Hematopoietic multipotent progenitor cell treated with erythropoietin and hydrocortisone succinate and interleukin-3 and kit ligand, for 6 days (in vitro differentiated cells): ENCODE measurements at places on chromosomes 3 and 15.

DNA sequence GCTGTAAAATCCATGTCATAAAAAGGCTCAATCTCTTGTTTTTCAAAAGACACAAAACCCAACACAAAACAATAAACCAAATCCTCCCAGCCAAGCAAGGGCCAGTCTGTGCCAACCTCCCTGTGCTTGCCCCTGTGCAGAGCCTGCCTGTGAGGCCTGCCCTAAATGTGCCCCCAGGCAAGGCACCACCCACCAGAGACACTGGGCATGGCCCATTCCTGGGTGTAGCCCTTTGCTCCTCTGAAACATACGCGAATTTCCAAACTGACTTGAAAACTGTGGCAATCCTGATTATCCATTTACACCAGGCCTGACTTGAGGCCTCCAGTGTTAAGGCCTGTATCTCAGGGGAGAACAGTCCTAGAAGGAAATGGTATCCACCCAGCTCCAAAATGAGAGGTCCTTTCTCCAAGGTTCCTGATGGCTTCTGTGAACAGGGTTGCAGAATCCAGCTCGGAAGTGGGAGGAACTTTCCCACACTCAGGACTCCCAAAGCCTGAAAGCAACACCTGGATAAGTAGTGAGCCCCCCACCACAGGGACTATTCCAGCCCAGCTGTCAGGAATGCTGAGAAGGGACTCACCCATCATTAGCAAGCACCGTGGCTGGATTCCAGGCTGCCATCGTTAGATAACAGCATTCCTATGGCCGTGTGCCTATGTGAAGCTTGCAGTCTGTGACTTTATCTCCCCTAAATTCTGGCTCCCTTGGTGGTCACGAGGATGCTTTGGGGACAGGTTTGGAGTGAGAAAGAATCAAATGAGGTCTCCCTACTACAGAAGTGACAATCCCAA lies 61.8 kb downstream of the CACNA2D2 start:
- DNase-seq = no peak

- no peak for DNase-seq
Measured at GRCh38 chr3:98501270-98501669, 3.8 kb downstream of the OR5K2 start.

- DNase-seq = no peak
Measured at GRCh38 chr3:56238299-56238698, 230.0 kb downstream of the ERC2 start.

DNA sequence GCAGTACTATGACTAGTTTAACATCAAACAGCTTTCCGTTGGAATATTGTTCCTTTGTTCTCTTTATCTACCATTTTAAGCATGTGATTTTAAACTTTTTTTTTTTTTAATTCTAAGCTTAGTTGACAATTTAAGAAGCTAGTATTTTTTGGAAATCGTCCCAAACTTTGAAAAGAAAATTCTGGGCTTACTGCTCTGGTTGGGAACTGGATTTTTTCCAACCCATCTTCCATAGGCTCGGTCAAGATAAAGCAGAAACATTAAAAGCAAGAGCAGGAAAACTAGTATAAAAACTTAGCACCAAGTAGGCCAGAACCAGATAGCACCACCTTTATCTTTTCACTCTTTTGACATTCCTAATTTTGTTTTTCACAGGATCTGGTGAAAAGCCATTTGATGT lies 49.9 kb downstream of the TSC22D2 start:
- no peak for DNase-seq

DNA sequence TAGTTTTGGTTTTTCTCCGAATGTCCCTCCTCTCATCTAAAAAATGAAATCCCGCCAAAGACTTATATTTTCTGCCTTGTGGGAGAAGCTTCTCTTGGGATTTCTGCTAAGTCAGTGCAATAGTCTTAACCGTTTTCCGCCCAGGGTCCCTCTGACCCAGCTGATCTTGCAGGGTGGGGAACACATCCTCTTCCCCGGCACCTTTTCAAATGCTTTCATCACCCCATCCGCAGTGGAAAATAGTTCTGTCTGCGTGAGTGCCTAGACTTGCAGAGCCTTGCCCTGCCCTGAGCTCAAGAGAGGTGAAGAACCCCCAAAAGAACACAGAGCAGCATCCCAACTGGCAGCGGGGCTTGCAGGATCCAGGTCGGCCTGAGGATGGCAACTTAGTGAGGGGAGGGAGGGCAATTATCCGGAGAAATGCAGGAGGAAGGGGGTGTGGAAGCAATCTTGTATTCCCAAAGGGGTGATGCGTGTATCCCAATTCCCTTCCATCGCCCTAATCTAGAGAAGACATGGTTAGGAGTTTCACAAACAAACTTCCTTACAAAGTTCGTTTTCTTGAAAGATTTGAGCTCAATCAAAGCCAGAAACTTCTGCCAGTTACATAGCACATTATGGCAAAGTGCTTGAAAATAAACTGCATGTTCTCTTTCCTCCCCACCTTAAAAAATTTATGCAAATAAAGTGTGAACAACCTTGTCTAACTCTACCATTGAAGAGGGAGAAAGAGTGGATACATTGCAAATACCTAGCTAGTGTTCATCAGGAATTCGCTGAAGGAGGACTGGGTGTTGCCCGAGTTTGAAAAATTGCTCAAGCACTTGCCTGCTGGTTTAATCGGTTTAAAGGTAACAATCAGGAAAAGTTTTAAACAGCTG lies 79.9 kb downstream of the NR2F2 start:
- no peak for DNase-seq

DNA sequence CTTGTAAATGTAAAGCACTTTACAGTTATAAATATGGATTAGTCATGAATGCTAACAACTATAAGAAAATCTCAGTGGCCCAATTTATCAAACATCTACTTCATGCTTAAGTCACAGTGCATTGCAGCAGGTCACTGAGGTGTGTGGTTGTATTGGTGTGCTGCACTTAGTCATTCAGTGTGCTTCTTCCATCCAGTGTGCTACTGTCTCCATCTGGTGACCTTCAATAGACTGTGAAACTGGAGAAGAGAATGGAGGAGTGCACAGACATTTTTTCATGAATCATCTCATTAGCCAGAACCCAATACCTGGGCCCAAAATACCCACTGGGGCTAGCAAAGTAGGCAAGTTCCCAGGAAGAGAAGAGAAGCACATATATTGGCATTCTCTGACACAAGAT lies 199.6 kb downstream of the SHOX2 start:
- no peak for DNase-seq

DNA sequence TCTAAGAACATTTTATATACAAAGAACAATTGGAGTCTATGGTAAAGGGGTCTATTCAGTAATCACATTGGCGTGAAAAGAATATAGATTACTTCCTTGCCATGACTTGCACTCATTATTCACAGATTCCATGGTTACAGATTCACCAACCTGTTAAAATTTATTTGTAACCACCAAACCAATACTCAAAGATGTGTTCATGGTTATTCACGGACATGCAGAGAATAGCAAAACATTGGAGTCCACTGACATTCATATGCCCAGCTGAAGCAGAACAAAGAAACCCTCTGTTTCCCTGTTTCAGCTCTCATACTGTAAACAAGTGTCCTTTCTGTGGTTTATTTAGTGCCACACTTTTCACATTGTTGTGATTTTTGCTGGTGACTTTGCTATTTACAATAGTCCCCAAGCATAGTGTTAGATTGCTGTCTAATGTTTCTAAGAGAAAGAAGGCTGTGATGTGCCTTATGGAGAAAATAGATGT lies 185.8 kb upstream of the TTC14 start:
- no peak for DNase-seq

- no peak for DNase-seq
Measured at GRCh38 chr3:186212611-186213010, 103.7 kb upstream of the ETV5 start.

GRCh38 chr3:187044206-187044605 lies 95.1 kb downstream of the RPL39L start:
- peak; percentile 57 for DNase-seq

- DNase-seq = peak; percentile 69
Measured at GRCh38 chr15:91853511-91853947, at the start of gene SLCO3A1. TSS of gene SLCO3A1 (plus strand) at chr15:91853708.

DNA sequence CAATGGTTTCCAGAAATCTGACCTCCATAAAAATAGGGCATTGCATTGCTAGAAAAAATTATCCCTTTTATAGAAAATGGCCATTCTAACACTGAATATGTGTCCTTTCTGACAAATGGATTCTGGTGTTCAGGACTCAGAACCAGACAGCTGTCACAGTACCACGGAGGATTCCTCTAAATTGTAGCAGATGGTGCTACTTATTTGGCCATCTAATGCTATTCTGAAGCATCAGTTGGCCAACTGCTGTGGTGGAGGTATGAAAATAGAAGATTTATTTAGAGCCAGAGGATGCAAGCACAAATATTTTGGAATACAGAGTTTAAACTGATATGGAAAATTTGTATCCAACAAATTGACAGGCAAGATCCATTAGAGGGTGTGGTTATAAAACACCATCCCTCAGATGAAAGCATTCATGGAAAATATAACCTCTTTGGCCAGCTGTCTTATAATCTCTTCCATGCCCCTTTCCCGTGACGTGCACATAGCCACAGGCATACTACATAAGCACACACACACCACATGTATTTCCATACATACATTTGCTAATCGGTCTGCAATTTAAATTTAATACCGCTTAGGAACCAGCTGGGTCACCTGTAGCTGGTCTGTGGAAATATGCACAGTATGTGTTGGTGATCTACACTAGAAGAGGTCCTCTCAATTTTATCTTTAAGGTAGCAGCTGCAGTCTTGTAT lies 302.7 kb upstream of the KCNMB2 start:
- DNase-seq = no peak

- DNase-seq = no peak
Measured at GRCh38 chr3:146431240-146431639, 38.1 kb downstream of the PLSCR2 start.

DNA sequence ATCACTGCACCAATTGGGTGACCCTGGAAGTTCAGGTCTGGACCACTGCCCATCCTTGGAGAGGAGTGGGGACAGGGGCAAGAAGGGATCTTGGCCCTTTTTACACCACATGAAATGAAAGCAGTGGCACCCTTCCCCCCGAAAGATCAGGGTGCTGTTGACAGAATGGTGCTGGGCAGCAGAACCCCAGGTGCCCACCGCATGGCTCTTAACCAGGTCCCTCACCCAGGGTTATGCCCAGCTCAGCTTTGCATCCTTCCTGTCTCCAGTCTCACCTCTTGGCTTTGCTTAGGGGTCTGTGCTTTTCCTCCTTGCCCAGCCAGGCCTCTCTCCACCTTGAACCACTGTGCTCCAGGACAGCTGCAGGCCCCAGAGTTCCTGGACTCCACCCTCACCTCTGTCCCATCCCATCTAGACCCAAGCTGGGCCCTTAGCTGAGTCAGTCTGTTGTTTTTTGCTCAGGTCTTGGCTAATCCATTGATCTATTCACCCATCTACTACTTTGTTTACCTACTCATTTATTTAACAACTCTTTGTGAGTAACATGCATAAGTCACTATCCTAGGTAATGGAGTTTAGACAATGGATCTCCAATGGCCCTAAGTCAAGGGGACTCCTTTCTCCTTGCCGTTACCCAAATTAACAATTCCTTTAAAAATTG lies 77.1 kb upstream of the PRR23E start:
- DNase-seq = no peak

DNA sequence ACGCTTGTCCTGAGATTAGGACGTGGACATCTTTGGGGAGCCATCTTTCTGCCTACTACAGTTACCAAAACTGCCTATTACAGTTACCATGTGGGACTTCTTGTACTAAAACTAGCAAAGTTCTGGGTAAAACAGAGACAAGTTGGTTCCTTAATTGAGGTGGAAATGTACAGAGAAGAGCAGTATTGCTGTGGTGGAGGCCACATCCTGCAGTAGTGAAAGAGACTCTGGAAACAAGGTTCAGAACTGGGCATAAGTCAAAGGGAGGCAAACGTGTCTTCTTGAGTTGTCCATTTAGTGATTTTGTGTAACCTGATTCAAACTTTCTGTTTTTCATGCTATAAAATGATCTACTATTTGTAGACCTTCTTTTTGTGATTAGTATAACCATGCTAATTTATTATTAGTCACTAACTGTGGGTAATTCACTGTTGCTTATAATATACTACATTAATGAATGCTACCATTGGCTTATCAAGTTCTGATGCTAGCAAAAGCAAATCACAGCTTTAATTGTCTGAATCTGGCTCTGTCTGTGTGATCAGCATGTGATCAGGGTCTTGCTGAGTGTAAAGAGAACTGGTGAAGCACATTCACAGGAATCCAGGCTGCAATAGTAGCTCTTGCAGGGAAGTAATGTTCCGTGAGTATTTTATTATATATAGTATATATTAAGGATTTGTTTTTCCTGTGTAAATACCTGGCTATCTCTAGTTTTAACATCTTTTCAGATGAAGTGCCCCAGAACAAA lies 207.9 kb upstream of the GAP43 start:
- DNase-seq = no peak

- DNase-seq = no peak
Measured at GRCh38 chr3:155070932-155071387, 9.2 kb upstream of the MME start.

- no peak for DNase-seq
Measured at GRCh38 chr3:194518652-194519051, 31.9 kb upstream of the ATP13A3 start.

GRCh38 chr3:21464746-21465145 lies 286.3 kb downstream of the ZNF385D start:
- no peak for DNase-seq

GRCh38 chr3:154615471-154615870 lies 185.5 kb upstream of the GPR149 start:
- DNase-seq = no peak

DNA sequence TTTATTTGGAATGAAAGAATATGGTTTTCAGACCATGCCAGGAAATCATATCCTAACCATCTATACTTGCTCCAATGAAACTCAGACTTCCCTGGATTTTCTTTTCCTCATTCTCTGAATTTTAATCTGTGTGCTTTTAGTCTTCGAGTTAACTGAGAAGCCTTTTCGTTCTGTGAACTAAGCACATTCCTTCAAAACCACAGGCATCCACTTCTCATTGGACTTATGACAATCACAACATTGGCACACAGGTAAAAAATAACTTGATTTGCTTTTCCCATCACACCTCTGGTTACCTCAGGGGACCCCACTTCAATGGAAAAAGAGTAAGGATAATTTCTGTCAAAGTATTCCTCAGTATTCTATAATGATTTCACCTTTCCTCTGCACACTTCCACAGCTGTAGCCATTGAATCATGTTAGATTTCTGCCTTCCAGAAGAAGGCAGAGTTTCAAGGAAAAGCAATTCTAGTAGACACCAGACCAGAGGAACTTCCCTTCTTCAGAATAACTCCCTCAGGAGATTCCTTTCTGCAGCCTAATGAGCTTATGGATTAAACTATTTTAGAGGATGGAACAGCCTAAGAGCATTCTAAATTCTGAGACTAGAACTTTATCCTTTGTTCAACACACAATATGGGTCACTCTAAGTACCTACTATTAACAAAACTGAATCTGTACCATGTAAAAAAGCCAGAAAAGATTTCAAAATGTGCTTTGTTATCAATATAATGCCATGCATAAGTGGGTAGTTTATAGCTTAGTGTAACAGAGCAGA lies 15.9 kb downstream of the COMMD2 start:
- DNase-seq = no peak
